Stimulated activated CD8-positive, alpha-beta memory T cell treated with anti-CD3 and anti-CD28 coated beads, Interleukin-7, amount 100 ng/mL, for 24 hours (primary cell): ENCODE measurements at places on chromosomes 4 and X.

- no peak for DNase-seq
Observed at GRCh38 chr4:7414736-7415510, 19.8 kb downstream of the PSAPL1 start.

GRCh38 chr4:1226144-1226481 lies 22.8 kb downstream of the CTBP1 start:
- DNase-seq, result no peak

DNA sequence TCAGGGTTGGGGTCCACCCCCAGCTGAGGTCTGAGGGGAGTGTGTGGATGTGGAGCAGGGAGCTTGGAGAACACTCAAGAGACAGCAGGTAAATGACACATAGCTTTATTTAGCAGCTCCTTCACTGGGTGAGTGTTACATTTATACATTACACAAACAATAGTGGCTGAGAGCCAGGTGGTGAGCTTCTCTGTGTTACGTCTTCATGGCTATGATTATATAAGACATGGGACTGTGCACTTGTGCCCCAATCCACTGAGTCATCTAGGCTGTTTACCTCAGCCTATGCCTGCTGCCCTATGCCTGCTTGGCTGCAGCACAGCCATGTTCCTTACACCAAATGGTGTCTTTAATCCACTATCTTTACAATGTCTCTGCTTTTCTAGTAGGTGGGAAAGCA lies 459.6 kb downstream of the AFF2 start:
- no peak for DNase-seq

DNA sequence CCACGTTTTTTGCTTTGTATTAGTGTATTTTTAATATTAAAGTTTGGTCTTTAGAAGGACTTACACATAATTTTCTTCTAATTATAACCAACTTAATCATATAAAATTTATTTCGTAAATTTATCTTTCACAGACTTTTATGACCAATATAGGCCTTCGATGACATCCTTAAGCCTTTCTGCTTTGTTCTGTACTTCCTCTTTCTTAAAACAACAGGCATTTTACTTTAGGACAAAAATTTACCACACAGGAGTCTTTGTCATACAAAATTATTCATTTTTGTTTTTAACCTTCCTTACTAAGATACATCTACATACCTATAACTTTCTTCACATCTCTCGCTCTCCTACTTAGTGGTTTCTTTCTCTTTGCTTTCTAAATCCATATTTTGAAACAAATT lies 56.3 kb downstream of the RGS12 start:
- no peak for DNase-seq

DNA sequence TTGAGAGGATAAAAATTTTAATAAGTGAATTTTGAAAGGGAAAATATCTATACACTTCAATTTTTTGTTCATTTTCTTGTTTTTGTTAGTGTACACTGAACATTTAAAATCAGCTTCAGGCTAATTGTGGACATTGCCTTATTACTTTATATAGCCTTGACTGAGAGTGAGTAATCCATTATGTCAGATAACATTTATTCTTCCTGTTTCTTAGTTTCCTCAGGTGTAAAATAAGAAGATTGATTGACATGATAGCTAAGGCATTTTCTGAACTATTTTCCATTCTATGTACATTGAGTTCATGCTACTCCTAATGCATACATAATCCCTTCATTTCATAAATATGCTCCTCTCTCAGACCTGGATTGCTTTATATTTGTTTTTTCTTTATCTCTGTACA lies 607.3 kb upstream of the AADAT start:
- no peak for DNase-seq

DNA sequence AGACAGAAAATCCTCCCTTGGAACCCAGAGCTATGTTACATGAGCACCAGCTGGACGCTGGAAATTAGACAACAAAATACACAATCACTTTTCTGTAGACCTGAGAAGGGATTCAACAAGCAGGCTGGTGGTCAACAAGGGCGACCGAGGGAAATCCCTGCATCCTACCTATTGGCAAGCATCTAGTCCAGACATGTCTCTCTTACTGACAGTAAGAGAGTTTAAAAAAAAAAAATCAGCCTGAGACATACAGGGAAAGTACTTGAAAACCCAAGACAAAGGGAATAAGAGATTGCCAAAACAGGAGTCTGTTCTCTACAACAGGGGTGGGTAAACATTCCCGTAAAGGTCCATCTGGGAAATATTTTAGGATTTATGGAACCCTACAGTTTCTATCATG lies 108.0 kb downstream of the KDR start:
- DNase-seq, result no peak

GRCh38 chr4:35689870-35690269 lies 554.4 kb downstream of the ARAP2 start:
- no peak for DNase-seq

DNA sequence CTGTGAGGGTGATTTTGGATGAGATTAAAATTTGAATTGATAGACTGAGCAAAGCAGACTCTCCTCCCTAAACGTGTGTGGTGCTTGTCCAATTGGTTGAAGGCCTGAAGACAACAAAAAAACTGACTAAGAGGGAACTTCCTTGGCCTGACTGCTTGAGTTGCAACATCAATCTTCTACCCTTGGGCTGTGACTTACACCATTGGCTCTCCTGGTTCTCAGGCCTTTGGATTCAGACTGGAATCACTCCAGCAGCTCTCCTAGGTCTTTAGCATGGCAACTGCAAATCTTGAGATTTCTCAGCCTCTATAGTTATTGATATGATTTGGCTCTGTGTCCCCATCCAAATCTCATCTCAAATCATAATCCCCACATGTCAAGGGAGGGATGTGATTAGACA lies 49.7 kb upstream of the IGFBP7 start:
- DNase-seq, result no peak

DNA sequence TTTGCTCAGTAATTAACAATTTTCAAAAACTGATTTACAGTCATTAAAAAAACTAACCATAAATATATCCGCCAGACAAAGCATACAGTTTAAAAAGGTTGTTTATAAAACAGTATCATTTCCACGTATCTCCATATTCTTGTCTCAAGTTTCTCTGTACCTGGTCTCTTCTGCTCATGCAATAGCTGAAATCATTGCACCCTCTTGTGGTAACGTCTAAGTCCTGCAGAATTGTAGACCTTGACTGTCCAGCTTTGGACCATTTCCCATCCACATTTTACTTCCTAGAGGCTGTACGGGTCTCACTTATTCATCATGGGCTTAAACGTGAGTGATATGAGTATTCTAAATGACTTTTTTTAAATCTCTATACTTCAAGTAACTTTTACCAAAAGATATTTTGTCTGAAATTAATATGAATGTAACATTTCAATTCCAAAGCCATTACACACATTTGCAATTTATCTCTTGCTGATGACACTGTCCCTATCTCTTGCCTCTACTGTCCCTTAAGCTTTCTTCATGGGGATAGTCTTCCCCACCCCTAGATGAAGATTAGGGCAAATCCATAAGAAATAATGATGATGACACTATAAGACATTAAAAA lies 118.5 kb downstream of the BTC start:
- no peak for DNase-seq

GRCh38 chr4:147785129-147785528 lies 53.2 kb downstream of the ARHGAP10 start:
- no peak for DNase-seq

- no peak for DNase-seq
Observed at GRCh38 chrX:110210417-110211139, 107.3 kb downstream of the AMMECR1 start.

GRCh38 chr4:114209584-114209983 lies 230.1 kb upstream of the ARSJ start:
- no peak for DNase-seq

GRCh38 chr4:111037591-111038360 lies 414.9 kb upstream of the PITX2 start:
- no peak for DNase-seq
